Foreskin keratinocyte (primary cell): ENCODE measurements at places on chromosomes 7 and 10. TPM values are rescaled to one million over a fixed set of nuclear protein-coding genes. Genes with fewer than 3 reads are reported as not detected.

The STARD3NL gene
- total RNA-seq = 37.0 TPM in 2 replicates

The NUDCD3 gene
- total RNA-seq = 81.0 and 90.2 TPM in 2 replicates

DNA sequence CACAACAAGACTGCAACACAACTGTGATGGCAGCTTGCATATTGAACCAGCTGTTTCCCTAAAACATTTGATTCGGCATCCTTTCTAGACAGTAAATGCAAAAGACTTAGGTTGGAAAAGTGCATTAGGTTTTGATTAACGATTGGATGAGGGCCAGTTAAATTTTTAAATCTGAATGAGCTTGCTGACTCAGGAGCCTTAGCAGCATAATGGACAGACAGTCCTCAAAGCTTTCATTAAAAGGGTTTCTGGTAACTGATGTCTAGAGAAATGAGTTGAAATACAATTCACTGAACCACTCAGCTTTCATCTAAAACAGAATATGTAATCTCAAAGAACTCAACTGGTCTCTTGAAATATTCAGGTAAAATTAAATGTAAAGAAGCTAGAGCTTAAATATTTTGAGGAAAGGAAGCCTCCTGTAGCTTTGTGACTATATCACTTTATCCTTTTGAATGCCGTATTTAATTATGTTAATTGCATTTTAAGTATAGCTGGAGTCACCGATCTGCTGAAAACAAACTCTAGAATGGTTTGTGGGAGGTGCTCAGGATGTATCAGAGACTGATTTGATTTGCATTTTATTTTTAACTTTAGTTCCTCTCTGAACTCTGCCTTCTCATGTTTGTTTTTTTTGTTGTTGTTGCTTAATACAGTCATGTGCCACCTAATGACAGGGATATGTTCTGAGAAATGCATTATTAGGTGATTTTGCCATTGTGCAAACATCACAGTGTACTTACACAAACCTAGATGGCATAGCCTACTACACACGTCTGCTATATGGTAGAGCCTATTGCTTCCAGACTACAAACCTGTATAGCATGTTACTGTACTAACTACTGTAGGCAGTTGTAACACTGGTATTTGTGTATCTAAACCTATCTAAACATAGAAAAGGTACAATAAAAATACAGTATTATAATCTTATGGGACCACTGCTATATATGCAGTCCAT is 29.2 kb upstream of the ATRNL1 start:
- no peak for DNase-seq

The MAT1A gene
- not detected in 2 replicates for total RNA-seq

DNA sequence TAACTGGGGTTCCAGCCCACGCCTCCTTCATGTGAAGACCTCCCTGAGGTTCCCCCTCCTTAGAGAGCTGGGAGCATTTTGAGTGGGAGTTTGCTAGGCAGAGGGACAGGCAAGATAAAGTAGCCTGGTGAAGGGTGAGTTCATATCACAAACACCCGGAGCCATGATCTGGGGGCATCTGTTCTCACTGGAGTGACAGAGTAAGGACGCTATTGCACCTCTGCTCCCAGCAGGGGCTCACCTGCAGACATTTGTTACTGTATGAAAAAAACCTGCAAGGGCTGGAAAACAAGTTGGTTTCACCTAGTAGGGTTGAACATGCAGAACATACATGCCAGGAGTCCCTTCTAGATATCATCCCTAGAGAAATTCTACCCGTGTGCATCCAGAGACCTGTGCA is 88.4 kb downstream of the CARD11 start:
- DNase-seq = no peak

DNA sequence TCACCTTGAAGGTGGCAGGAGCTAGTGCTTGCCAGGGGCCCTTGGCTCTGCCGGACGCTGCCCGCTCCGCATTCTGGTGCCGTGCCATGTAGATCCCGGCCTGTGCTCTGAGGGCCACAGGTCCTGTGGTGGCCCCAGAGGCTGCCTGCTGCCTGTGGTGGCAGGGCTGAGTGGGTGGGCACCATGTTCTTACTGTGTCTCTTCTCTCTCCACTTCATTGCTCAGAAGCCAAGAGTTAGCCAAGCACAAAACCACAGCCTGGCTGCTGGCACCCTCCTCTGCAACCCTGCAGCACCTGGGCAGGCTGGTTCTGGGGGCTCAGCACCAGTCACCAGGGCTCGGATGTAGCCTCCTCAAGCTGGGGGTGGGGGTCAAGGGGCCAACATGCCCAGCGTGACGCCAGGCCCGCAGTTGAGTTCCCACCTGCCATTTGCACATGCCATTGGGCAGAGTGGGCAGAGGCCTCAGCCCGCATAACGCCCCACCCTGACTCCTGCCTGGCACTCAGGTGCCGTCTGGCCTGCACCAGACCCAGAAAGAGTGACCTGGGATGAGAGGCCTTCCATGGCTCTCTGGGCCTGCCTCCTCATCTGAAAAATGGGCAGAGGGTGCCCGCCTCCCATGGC is 16.3 kb downstream of the ZMIZ1 start:
- DNase-seq = no peak

GRCh38 chr7:104956753-104957450 is 57.1 kb upstream of the KMT2E start:
- DNase-seq = peak; percentile 71

The NPVF gene
- total RNA-seq = not detected in 2 replicates

The CPVL gene
- 1.5 and 3.2 TPM in 2 replicates for total RNA-seq

The MGAM2 gene
- not detected in 2 replicates for total RNA-seq

- DNase-seq = no peak
Measured at GRCh38 chr7:92092210-92092609, 42.1 kb downstream of the CYP51A1 start.

DNA sequence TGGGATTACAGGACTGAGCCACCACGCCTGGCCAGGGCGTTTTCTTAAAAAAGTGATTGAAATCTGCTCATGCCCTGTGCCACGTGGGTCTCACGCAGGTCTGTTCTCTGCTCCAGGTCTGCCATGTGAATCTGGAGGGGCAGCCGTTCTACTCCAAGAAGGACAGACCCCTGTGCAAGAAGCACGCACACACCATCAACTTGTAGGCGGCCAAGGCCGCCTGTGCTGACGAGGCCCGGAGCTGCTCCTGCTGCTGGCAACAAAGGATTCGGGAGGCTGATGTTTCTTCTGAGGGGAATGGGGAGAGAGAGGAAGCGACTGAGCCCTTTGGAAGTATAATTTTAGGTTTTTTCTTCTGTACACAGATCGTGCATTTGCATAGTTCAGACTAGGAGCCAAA is 23.6 kb upstream of the BMPR1A start:
- no peak for DNase-seq

DNA sequence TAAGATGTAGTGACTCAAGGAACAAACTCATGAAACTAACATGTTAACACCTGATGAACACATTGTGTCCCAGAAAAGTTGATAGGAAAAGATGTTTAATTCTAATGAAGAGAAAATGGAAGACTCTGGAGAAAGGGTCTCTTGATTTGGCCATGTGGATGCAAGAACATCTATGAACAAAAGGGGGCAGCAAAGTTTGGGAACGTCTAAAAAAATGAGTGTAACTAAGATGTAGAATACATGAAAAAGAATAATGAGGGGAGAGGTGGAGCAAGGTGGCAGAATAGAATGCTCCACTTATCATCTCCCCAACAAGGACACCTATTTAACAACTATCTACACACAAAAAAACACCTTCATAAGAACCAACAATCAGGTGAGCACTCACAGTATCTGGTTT is 805.1 kb downstream of the TNS3 start:
- no peak for DNase-seq

GRCh38 chr7:81187753-81188152 is 268.9 kb upstream of the SEMA3C start:
- DNase-seq = no peak

The ADRA2A gene
- total RNA-seq = not detected in 2 replicates

DNA sequence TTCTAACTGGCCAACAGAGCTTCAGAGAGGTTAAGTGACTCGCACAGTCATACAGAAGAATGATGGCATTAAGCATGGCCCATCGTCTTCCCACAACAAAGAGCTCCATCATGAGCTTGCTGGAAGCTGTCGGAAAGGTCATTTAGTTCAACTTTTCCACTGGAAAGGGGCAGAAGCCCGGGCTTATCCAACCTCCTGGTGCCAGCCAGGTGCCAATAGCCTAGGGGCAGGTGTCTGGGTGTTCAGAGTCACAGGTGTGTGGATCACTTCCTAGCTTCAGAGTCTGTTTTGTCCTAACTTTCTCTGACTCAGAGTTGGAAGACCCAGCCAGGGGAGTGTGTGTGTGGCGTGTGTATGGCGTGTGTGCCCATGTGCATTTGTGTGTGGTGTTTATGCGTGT is 1.3 kb upstream of the TRPV6 start:
- DNase-seq = peak; percentile 37

- no peak for DNase-seq
Measured at GRCh38 chr7:22849662-22850061, 27.0 kb upstream of the TOMM7 start.

DNA sequence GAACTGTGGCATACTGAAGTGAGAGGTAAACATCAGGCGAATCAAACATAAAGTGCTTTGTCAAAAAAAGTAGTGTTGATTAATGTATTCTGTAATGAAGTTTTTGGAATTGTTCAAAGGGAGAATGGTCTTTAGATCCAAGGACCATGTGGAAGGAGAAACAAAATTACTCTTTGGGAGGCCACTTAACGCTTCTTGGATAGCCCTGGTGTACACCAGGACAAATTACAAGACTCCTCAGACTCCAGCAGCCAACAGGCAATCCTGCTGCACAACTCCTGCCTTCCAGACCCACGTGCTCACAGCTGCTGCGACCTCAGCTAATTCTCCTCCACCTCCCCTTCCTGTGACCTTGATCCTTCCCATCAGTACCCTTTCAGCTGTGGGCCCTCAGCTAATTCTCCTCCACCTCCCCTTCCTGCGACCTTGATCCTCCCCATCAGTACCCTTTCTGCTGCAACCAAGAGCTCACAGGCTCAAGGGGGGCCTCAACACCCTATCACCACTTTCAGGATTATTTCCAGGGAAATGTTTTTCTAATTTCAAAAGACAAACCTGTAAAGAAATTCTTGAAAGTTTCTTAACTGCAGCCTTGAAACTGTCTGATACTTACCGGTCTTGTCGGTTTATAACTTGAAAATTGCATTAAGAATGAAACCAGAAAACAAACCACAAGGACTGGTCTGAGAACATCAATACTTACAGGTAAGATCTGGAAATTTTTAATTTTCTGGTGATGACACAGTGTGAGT is 29.7 kb upstream of the DDC start:
- DNase-seq = no peak

DNA sequence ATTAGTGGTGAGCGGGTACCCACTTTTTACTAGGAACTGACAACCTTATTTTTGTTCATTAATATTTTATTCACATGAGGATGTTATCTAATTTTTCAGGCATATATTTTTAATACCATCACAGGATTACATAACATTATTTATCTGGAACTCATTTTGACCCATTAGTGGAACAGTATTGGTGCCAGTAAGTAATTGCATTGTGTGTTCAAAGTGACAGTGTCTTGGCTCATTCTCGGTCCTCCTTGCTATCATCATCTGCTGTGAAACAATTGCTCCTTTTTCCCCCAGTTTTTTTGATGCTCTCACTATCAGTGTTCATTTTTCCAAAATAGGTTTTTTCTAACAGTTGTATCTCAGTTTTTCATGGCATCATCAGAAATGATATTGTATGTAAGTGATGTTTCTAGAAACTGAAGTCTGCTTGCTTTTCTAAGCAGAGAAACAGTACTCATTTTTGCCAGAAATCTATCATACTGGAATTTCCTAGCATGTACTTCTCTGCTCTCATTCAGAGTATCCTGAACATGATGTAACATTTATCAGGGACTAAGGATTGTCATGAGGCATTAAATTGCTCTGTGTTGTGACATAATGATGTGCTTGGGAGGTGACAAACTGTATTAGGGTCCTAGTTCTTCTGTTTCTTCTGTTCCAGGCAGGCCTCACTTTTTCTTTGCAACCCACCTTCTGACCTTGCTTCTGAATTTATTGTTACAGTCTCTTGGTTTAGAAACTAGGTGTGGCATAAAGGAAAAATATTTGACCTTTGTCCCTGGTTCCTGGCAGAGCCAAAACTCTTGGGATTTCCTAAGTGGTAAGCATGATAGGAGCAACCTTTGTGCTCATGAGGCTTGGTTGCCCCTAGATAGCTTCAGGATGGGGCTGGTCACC is 4.2 kb downstream of the NUB1 start:
- no peak for DNase-seq

GRCh38 chr7:7913504-7913903 is 55.1 kb upstream of the GLCCI1 start:
- DNase-seq = no peak

DNA sequence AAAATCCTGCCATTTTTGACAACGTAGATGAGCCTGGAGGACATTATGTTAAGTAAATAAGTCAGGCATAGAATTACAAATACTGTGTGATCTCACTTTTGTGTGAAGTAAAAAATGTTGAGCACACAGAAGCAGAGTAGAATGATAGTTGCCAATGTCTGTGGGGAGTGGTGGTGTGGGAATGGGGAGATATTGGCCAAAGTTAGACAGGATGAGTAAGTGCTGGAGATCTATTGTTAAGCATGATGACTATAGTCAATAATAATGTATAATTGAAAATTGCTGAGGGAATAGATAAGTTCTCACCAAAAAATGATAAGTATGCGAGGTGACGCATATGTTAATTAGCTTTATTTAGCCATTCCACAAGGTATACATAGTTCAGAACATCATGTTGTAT is 92.0 kb downstream of the GPR85 start:
- peak; percentile 86 for DNase-seq

GRCh38 chr7:33562996-33563395 is 342.3 kb upstream of the BMPER start:
- no peak for DNase-seq

- no peak for DNase-seq
Measured at GRCh38 chr10:84924131-84924530, 595.7 kb downstream of the CCSER2 start.

GRCh38 chr7:106616708-106617051 is 44.3 kb downstream of the CCDC71L start:
- DNase-seq = no peak

The PHKG1 gene
- 0.35 and 0.41 TPM in 2 replicates for total RNA-seq

DNA sequence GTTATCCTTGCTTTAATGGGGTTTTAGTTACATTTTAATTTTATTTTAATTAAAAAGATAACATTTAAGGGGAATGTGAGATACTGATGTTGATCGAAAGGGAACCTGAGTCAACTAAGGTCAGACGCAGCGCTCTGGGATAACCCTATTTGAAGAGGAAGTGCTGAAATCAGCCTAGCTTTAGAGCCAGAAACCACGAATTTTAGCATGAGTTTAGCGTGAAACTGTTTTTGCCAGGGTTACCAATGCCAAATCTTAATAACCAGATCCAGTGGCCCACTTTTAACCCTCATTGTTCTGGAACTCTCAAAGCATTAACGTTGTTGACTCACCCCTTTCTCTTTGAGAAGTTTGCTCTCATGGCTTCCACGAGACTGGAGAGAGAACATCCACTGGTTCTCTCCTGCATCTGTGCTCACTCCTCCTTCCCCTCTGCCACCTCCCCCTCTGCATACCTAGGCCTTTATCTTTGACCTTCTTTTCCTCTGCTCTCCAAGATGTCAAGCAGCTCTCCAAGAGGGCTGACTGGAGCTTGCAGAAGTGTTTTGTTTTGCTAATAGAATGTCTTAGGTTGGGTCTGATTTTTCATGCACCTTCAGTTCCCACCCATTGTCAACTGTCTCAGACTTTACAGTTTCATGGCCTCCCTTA is 198.3 kb upstream of the CELF2 start:
- DNase-seq = no peak
